ENCODE measurements at places on chromosomes 2 and 18. TPM values are rescaled to one million over a fixed set of nuclear protein-coding genes. Genes with fewer than 3 reads are reported as not detected.

GRCh38 chr2:202375609-202376408 lies at the start of gene BMPR2:
BMPR2 (plus strand) TSS chr2:202376327; CDS start chr2:202377475, 1,148 bp downstream.
- peak; percentile 89 for DNase-seq

TRIM43 gene
- not detected for total RNA-seq

DNA sequence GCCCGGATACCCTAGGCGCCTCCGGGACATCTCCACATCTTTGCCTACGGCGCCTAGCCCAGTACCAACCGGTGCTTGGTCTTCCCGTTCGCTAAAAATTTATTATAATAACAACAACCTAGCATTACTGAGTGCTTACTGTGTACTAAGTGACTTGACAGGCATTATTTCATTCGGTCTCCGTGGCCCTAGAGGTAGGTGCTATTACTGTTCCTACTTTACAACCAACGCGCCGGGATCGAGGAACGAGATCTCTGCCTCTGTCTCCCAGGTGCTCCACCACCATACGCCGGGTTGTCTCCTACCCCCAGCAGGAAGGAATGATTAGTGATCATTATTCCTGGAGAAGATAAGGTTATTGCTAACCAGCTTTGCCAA lies 657 bp upstream of the BIN1 start:
- DNase-seq: peak; percentile 52

NT5DC4 gene
- total RNA-seq: 1.4 TPM

STK11IP gene
- total RNA-seq: 28.1 TPM

DNA sequence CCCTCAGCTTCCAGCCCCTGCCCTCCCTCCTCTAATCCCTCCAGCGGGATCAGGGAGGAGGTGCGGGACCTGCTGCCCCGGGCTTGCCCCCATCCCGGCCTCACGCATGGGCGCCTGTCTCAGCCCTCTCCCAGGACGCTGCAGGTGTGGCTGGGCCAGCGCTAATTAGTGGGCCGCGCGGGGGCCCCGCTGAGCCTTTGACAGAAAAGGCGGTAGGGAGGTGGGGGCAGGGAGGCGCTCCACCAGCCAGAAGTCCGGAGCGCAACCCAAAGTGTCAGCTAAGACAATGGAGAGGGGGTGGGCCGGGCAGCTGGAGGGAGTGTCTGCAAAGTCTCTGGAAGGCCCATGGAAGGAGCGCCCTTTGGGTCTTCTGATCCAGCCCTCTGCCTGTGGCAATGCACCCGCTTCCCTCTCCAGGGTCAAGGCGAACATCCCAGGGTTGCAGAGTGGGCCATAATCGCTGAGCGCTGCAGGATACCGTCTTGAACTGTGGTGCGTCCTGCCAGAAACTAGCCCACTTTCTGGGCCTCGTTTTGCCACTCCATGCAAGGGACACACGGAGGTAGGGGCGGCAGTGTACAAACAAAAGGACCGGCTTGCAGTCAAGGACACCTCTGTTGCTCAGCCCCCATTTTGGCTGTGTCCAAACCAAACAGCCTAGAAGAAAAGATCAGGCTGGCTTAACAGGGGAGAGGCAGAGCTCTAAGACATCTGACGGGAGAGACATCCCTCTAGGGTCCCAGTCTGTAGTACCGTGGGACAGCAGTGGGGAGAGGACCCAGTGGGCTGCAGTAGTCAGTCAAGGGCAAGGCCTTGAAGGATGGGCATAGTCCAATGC lies 3.5 kb downstream of the ATP6V1B1 start:
- DNase-seq: no peak

LAMA3 gene
- 9.5 TPM for total RNA-seq

GRCh38 chr2:98605076-98605475 lies 3.2 kb downstream of the COA5 start:
- no peak for DNase-seq

GRCh38 chr2:235607546-235608199 lies 113.8 kb downstream of the AGAP1 start:
- DNase-seq: no peak

Data from HT-29 (cell line).